Activated naive CD4-positive, alpha-beta T cell treated with anti-CD3 and anti-CD28 coated beads, Interleukin-2, amount 10 ng/mL, durations not matched to agents 7 days and 5 days (primary cell): ENCODE measurements at places on chromosomes 7 and 10.

DNA sequence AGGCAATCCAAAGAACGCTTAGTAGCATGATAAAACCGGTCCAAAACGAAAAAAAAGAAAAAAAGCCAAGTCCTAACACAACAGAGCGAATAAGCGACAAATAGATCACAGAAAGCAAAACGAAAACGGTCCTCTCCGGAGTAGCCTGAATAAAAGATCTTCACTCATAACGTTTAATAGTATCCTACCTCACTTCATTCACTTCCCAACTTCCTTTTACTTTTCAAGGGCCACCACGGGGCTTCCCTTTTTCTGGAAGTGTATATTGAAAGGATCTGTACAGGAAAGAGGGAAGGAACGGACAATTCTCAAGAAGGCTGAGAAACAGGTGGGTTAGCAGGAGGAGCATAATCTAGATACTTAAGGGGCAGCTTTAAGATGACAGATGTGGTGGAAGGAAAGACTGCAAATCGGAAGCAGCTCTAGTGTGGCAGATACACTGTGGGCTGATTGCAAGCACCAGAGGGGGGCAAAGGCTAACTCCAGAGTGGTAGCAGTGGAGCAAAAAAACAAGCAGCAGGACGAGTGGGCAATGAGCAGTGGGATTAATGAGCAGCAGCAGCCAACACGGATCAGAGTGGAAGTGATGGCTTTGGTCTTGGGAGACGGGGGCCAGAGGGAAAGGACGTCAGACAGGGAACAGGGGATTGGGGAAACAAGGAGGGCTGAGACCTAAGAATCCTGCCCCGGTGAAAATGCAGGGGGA is 866 bp downstream of the CNOT4 start:
- peak; percentile 50 for DNase-seq

- DNase-seq: no peak
These were observed 198.0 kb downstream of the KIAA1217 start for GRCh38 chr10:24406809-24407483.

DNA sequence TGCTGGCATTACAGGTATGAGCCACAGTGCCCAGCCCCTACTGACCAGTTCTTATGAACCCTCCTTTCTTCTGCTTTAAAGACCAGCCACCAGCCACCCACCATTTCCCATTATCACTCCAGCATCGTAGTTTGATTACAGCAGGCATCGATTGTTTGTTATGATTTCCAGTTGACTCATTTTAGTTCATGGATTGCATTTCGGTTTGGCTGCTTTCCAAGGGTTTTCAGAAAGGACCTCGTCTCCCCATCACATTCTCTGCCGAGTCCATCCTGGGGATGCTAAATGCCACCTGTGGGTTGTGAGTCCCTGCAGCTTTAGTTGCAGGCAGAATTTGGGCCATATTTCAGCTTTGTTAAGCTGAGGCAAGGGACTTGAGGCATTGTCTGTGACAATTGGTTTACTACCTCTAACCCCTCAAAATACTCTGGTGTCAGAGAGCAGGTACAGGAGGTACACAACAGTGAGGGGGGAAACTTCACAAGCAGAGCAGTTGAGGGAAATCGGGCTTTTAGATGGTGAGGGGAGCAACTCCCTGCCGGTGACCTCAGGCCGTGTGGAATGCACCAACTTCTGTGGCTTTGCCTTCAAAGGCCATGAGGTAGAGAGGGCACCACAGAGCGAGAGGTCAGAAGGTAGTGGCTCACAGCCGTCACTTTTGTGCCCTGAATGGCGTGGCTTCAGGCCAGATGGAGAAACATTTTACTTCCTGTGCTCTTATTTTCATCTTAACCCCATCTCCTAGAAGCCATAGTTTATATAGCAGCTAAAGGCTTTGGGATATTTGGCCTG is 203.8 kb downstream of the CCDC3 start:
- no peak for DNase-seq

GRCh38 chr10:130809761-130810515 is 501.6 kb downstream of the TCERG1L start:
- no peak for DNase-seq

DNA sequence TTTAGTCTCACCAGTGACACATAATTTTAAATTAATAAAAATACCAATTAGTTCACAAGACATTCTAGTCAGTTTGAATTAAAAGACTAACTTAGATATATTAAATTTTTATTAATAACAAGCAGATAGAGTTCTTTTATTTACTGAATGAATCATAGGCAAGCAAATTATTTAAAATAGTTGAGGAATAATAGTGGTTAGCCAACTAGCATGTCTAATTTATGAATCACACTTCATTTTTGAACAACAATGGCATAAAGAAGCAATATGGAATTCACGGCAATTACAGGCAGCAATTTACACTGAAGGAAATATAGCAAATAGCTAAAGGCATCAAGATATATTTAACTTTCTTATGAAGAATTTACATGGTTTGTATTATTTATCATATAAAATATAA is 187.0 kb upstream of the SLC26A5 start:
- no peak for DNase-seq

GRCh38 chr10:104824380-104825006 is 183.4 kb downstream of the SORCS3 start:
- DNase-seq: peak; percentile 61

- DNase-seq: no peak
These were observed 28.9 kb downstream of the PSAP start for GRCh38 chr10:71821909-71822763.

- no peak for DNase-seq
These were observed 14.0 kb upstream of the SEM1 start for GRCh38 chr7:96723622-96724021.

DNA sequence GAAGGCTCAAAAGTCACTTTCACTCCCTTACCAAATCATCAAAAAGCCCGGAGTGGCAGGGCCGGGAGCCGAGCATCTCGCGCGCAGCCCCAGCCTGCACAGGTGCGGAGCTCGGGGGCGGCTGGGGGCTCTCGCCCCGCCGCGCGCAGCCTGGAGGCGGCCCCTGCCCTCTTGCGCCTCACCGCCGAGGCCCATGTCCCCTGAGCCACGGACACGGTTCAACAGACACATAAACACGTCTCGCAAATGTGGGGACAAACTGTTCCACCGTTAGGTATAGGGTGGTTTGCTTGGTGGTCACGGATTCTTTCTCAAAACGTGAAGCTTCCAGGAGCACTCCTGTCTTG is 700 bp downstream of the GSAP start:
- peak; percentile 28 for DNase-seq

DNA sequence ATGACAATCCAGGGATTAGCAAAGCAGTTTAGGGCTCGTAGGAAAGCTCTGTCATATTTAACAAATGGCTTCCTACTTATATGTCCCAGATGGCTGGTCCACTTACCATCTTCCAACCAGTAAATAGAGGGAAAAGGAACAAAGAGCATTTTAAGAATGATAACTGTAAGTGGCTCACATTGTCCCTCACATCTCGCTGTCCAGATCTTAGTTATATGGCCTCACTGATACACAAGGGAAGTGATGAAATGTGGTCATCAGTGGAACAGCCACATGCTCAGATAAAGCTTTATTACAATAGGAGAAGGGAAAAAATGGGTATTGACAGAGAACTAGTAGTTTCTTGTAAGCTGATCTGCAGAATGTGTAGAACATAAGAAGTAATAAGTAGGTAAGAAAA is 35.8 kb downstream of the IQUB start:
- no peak for DNase-seq
